ENCODE measurements at places on chromosomes 2 and 18.
A peak's percentile ranks its signal among the peaks of the same experiment; 100 is the strongest.

GRCh38 chr2:129010262-129010661 lies 691.6 kb upstream of the HS6ST1 start:
- DNase-seq: no peak

DNA sequence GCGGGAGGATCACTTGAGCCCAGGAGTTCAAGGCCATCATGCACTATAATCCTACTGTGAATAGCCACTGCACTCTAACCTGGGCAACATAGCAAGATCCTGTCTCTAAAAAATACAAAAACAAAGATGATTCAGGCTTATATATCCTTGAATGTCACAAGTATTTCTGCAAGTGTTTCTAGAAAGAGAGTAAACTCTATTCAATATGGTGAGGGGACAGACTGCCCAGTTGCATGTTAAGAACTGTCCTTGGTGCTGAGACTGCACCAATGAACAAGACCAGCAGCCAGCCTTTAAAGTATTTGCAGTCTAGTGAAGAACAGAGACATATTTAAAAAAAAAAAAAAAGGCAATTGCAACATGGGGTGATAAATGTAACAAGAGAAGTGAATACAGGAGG lies 16.4 kb downstream of the MAP3K19 start:
- no peak for DNase-seq

GRCh38 chr2:96114903-96115581 lies 1.3 kb downstream of the ADRA2B start:
- DNase-seq: no peak

- peak; percentile 40 for DNase-seq
These were observed 53.2 kb upstream of the GPR45 start for GRCh38 chr2:105188343-105188742.

GRCh38 chr2:130156624-130157004 lies 11.7 kb upstream of the CCDC74B start:
- DNase-seq: no peak

DNA sequence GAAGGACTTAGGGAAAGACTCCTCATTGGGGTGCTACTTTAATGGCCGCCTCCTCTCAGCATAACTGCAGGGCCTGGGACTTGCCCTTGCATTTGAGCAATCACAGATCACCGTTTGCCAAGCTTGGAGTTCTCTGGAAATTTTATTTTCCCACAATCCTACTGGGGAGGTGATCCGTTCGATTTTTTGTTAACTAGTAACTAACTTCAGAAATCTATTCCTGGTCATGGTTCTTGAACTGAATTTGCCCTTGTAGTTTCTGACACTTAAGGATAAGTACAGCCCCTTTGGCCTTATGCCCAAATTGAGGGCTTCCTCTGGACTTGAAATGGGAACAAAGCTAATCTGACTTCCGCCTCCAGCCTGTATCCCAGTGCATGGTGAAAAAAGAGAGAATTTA lies 60.5 kb upstream of the ST3GAL5 start:
- no peak for DNase-seq
